ENCODE measurements at places on chromosomes 5 and 9.

DNA sequence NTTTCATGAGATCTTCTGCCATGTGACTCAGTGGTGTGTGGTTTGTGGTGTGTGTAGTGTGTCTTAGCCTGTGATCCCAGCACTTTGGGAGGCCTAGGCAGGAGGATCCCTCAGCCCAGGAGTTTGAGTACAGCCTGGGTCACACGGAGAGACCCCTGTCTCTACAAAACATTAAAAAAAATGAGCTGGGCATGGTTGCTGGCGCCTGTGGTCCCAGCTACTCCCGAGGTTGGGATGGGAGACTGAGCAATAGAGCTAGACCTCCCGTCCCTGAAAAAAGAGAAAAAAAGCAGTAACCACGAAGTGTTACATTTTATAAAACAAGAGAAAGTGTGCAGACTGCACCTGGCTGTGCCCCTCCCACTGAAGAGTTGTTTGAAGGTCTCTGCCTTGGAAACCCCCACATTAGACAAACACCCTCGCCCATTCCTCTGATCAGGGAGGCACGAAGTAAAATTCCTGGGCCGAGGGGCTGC lies 21.2 kb upstream of the RNU6ATAC start:
- DNase-seq, result no peak

- no peak for DNase-seq
Measured at GRCh38 chr9:85431339-85432102, 310.2 kb downstream of the AGTPBP1 start.

- peak; percentile 25 for DNase-seq
Measured at GRCh38 chr9:126952205-126952977, 37.8 kb downstream of the RALGPS1 start.

DNA sequence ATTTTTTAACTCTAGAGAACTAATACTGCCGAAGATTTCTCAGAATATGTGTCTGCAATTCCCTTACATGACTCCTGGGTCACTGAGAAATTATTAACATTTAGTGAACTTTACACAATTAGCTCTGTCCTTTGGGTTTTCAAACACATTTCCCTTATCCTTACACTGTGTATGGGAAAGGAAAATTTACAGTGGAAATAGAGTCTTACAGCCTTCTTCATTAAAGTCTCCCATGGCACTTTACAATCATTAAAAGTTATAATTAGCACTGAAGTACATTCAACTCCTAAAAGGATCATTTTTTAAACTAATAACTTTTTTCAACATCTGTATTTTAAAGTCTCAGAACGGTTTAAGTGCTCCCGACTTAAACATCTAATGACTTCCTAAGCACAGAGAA lies 627.5 kb upstream of the TYRP1 start:
- no peak for DNase-seq

GRCh38 chr5:63240063-63240755 lies 661.6 kb downstream of the LRRC70 start:
- DNase-seq, result no peak

DNA sequence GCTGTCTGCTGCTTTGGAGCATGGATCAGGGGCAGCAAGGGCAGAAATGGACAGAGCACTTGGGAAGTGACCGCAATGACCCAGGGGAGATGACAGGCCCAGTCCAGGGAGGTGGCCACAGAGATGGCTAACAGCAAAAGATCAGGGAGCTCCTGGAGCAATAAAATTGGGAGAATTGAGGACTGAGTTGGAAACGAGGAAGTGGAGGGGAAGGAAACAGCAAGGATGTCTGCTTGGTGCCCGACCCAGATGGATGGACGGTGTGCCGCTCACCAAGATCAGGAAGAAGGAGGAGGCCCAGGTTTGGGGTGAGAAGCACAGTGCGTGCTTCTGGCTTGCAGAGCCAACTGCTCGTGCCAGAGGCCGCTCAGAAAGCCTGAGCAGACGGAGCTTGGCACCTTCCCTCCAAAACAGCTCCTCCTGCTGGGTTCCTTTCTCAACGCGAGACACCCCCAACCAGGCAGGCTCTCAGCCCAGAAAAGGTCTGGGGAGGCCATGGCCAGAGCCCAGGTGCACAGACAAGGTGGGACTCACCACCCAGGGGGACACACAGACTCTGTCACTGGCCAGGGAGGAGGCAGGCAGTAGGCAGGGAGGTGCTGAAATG lies 1.7 kb upstream of the SLC34A1 start:
- no peak for DNase-seq

GRCh38 chr5:71974622-71975021 lies 132.7 kb upstream of the MAP1B start:
- no peak for DNase-seq

DNA sequence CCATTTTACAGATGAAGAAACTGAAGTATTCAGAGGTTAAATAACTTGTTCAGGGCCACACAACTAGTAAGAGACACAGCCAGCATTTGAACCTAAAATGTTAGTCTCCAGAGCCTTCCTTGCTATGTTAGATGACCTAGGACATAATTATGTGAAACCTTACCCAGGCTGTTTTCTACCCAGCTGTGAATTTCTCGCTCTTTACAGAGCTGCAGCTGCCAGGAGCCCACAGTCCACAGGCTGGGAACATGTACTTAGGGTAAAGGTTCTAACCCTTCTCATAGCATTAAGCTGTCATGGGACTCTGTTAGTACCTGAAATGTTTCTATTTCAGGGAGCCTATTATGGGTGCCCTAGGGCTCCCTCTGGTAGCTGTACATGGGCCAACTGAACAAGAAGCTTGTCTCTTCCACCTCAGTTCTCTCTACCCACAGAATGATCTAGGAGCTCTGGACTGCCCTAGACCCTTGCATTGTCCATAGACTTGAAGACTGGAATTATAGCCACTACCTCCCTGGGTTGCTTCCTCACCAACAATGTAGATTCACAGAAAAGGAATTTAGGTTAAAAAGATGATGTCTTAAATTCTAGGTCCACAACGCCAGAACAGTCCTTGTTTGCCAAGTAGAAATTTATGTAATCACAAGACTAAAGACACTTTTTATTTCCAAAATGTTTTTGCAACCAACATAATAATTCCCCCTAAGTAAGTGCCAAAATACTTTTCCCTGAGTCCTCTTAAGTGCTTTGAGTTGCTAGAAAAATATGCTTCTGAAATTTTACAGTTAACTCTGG lies 262.9 kb downstream of the PIK3R1 start:
- DNase-seq, result no peak

GRCh38 chr5:150642567-150642927 lies 2.1 kb downstream of the SYNPO start:
- DNase-seq, result peak; percentile 86

DNA sequence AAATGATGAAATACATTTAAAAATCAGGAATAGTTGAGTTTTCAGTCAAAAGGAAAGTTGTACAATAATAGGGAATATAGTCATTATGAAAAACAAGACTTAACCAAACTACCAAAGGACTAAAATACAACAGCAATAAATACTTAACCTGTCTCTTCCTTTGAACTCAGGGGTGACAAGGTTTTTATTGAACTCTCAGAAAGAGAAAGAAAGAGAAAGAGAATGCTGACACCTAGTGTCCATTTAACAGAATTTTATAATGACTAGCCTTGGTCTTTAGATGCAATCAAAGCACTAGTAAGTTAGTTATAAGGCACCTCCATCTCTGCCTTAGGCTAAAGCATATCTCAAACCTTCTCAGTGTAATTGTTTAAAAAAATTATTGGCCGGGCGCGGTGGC lies 47.5 kb downstream of the UIMC1 start:
- DNase-seq, result peak; percentile 18

All from AG08396 (cell line).